ENCODE measurements at places on chromosomes 1 and 21.
A peak's percentile ranks its signal among the peaks of the same experiment; 100 is the strongest.

DNA sequence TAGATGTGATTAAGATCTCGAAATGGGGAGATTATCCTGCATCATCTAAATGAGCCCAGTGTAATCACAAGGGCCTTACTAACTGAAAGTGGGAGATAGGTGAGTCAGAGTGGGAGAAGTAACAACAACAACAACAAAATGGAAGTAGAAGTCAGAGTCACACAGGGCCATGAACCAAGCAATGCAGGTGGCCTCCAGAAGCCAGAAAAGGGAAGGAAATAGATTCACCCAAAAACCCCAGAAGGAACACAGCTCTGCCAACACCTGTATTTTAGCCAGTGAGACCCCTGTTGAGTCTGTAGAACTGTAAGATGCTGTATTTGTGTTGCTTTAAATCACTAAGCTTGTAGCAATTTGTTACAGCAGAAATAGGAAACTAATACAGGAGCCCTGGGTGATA lies 4.1 kb downstream of the TAGLN2 start:
- DNase-seq = no peak

DNA sequence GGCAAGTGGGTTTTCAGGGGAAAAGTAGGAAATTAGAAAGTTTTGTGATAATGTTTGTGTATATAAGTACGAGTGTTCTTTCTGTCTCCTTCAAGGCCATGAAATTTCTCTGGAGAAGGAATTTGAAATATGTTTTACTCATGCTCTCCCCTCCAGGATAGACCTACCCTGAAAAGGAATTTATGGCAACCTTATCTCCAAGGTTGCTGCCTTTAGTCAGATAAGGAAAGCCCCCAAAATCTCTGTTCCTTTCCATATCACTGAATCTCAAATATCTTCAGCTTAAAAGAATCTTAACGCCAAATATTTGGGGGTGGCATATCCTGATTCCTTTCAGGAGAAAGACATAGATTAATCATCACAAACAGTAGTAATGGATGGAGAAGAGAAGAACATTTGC lies 499 bp upstream of the C4BPB start:
- no peak for DNase-seq

DNA sequence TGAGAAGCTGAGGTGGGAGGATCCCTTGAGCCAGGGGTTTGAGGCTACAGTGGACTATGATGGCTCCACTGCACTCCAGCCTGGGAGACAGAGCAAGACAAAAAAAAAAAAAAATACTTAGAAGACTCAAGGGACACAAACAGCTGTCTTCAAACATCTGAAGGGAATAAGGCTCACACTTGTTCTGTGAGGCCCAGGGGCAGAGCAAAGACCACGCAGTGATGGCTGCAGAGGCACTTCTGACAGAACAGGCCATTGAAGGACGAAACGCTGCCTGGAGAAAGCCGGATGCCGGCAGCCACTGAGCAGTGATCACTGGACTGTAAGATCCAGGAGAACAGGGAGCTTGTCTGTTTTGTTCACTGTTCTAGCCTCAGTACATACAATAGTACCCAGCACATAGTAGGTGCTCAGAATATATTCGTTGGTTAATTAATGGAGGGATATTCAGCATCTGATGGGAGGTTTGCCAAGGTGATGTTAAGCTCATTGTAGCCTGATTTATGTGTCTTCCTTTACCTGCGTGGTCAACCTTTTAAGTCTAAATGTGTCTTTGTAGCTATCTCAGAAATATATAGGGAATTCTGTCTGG lies 12.1 kb upstream of the NDC1 start:
- DNase-seq = no peak

- DNase-seq = peak; percentile 24
Observed at GRCh38 chr1:67748630-67749029, 63.6 kb downstream of the GADD45A start.

DNA sequence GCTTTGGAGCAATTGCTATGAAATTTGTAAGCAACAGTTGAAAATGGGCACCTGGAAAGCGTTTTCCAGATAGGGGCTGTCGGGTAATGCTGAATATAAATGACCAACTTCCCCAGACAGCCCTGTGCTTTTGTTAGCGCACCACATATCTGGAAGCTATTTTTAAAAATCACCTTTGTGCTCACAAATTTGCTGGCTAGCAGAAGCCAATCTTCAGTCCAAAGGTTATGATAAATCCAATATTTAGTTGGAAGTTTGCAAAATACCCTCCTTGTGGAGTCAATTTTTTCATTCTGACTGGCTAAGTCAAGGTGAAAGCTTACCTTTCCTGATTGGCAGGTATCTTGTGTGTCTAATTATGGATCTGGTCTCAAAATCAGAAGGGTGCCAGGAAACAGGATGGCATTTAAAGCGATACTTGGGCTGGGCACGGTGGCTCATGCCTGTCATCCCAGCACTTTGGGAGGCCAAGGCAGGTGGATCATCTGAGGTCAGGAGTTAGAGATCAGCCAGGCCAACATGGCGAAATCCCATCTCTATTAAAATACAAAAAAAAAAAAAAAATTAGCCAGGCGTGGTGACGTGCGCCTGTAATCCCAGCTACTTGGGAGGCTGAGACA lies 124.1 kb upstream of the AJAP1 start:
- DNase-seq = no peak

DNA sequence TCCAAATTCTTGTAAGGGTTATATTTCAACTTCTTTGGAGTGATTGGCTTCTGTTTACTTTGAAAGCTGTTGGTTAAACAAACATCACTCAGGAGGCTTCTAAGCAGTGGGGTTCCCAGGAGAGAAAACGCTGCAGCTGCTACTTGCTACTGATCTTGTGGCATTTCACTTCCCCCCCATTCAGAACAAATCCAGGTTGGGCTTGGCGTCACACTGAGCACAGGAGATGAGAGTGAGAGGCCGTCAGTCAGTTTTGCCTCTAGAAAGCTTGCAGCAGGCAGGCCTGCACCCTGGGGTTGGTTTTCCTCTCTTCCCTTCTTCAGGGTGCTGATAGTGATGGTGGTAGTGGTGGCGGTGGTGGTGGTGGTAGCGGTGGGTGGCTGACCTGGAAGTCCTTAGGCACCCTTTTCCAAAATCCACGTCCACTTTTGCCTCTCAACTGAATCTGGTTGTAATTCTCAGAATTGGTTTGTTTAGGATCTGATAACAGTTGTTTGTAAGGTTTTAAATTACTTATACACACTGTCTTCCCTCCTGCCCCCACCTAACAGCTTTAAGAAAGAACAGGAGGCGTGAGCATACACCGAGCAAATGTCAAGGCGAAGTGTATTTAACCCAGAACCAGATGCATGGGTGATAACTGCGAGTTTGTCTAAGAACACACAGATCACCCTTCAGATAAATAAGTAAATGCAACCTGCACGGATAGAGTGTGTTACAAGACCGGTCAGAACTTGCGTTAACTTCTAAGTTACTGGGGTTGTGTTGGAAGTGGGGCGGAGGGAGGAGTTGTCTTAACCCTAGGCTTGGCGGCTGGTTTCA lies 3.2 kb upstream of the PROX1 start:
- no peak for DNase-seq

- no peak for DNase-seq
Observed at GRCh38 chr1:89737985-89738510, 82.8 kb upstream of the LRRC8D start.

DNA sequence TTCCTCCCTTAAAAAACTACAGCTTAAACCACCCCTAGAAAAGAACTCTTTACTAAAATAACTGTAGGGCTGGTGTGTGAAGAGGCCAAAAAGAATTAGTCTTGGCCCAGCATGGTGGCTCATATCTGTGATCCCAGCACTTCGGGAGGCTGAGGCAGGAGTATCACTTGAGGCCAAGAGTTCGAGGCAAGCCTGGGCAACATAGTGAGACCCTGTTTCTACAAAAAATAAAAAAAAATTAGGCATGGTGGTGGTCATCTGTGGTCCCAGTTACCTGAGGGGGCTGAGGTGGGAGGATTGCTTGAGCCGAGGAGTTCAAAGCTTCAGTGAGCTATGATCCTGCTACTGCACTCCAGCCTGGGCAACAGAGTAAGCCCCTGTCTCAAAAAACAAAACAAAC lies 44.9 kb downstream of the BCAR3 start:
- DNase-seq = no peak

- DNase-seq = peak; percentile 20
Observed at GRCh38 chr1:22916471-22916820, 56.2 kb downstream of the LACTBL1 start.

DNA sequence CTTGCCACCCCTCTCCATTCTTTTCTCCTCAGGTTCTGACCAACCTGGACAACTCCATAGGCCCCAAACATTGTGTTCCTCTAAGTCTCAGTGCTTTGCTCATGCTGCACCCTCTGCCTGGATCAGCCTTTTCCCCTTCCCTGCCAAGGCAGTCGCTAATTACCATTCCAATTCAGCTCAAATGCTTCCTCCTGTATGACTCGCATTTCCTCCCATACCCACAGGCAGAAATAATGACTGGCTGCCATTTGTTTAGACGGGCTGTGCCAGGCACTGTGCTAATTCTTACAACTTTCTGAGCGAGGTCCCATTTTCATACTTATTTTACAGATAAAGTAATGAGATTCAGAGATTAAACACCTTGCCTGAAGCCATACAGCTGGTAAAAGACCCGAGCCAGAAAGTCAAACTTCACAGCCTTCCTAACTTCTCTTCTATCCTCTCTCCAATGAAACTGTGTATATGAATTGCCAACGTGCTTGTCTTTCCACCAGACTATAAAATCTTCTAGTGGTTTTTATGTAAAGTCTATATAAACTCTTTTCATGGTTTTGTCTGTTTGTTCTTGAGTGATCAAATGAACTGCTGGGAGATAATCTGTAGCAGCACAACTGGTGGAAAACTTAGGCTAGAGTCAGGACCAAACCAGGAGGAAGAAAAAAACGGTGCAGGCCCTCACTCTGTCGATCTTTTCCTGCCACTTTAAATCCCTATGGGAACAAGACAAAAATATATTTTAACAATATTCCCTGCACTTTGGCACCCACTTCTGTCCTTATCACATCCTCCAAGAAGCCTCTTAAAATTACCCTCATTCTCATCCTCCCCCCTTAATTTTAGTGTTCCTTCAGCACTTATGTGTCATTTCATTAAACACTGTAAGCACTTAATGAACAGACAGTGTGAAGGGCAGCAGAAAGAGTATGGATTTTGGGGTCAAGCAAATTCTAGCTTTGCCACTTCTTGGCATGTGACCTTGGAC lies 33.7 kb downstream of the RAB3B start:
- no peak for DNase-seq

GRCh38 chr1:51284487-51284954 lies 45.8 kb downstream of the TTC39A start:
- DNase-seq = no peak

GRCh38 chr1:119321666-119322419 lies 46.7 kb upstream of the HAO2 start:
- no peak for DNase-seq

- DNase-seq = no peak
Observed at GRCh38 chr1:58649555-58649954, 50.3 kb downstream of the MYSM1 start.

- DNase-seq = no peak
Observed at GRCh38 chr1:38094711-38095290, 48.2 kb upstream of the POU3F1 start.

- DNase-seq = peak; percentile 88
Observed at GRCh38 chr1:161314201-161314981, at the start of gene SDHC. SDHC (plus strand) TSS chr1:161314381; CDS start chr1:161314406, 25 bp downstream.

- DNase-seq = no peak
Observed at GRCh38 chr1:247064304-247064703, 14.3 kb downstream of the ZNF670 start.

DNA sequence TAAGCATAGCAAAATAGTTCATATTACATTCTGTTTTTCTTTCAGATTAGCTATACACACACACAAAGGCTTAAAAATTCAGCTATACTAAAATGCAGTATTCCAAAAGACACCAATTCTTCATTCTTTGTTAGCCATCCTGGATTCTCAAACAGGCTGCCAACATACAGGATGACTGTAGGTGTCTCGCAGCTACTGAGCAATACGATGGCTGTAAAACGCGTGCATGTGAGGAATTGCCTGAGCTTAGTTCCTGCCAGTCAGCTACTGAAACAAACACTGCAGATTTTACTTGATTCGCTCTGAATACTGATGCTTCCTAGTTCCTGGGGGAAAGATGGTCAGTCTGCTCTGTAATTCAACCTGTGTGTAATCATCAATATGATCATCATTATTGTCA lies 24.7 kb upstream of the HMGN1 start:
- DNase-seq = peak; percentile 30

DNA sequence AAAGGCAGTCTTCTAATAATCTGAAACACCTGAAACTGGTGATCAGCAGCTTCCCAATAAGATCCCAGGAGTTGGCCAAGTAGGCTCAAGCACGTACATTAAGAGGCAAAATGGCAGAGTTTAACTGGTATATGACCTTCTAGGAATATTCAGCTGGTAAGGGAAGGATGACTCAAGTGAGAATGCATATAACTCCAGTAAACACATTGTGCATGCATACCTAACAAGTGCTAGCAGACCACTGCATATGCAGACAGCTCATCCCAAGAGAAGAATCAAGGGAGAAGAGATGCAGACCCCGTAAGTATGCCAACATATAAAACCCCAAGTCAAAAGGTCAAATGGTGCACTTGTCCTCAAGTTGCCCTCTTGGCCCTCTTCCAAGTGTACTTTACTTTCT lies 73.0 kb upstream of the ZRANB2 start:
- DNase-seq = no peak

DNA sequence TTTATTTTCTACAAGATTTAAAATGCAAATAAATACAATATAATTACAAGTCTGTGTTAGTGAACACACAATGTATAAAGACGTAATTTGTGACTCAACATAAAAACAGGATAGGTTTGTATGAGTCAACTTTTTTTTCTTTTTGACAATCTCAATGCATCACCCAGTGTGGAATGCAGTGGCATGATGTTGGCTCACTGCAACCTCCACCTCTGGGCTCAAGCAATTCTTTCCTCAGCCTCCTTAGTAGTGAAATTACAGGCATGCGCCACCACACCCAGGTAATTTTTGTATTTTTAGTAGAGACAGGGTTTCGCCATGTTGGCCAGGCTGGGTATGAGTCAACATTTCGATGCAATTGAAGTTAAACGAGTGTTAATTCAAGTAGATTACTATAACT lies 5.9 kb upstream of the SPRR2E start:
- DNase-seq = peak; percentile 49

DNA sequence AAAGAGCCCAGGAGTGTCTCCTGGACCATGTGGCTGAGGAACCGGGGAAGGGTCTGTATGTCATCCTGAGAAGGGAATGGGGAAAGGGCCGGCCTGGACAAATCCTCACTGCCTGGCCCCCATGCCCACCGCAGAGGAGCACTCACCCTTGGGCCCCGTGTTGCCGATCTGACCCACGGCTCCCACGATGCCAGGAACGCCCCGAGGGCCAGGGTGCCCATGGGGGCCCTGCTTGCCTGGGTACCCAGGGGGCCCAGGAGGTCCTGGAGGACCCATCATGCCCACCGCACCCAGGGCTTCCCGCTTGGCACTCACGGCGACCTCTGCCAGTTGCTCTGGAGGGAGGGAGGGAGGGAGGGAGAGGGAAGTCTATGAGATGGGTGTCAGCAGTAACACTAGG lies 14.6 kb downstream of the COL9A2 start:
- no peak for DNase-seq

GRCh38 chr1:205592443-205593003 lies 39.3 kb downstream of the ELK4 start:
- no peak for DNase-seq

GRCh38 chr1:226424221-226425003 lies 16.5 kb upstream of the PARP1 start:
- peak; percentile 65 for DNase-seq
